ENCODE measurements at places on chromosomes 5 and 9.

DNA sequence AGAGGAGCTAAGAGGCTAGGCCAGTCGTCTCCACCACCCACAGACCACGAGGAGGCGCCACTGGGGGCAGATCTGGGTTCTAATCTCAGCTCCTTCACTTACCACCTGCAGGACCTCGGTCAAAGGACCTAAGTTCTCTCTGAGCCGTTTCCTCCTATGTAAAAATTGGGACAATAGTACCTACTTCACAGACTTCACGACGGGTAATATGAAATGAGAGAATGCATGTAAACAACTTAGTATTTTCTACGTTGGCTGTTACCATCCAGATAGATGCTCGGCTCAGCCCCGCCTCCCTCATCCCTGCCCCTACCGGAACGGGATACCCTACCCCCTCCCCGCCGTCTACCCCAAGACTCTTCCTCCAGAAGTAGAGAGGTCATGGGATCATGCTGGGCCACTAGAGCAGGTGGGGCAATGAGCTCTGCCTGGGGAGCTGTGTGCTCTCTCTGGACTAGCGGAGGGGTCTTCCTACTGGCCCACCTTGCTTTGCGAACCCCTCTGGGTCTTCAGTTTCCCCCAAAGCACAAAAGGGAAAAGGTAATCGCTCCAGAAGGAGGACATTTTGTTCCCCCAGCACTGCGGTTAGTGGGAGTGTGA, 541 bp downstream of the GNPDA1 start:
- DNase-seq, result no peak

- no peak for DNase-seq
Measured at GRCh38 chr5:113675166-113675565, 161.7 kb downstream of the YTHDC2 start.

DNA sequence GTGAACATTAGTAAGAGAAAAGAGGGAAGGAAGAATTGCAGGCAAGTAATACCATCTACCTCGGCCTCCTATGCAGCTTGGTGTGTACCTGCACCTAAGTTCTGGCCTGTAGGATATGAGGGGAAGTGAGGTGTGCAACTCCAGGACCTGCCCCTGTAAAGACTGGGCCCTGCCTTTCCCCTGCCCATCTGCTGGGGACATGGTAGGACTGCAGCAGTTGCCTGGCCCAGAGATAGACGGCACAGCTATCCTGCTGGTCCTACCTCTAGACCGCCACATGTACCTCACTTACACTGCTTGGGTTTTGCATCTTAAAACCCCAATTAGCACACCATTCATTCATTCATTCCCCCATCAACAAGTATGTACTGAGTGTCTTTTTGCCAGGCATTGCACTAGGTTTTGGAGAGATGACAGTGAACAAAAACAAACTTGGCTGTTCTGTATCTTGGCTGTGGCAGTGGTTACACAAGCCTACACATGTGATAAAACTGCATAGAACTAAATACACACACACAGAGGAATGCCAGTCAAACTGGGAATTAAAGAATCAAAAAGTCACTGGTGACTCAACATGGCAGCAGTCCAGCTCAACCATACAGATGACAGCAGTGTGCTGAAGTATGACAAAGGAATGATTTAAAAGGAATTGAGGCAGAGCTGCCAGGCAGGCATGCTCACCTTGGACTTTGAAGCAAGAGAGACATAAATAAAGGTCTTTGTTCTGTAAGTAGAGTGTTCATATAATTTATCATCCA, 23.3 kb upstream of the MGAT1 start:
- DNase-seq, result peak; percentile 73

DNA sequence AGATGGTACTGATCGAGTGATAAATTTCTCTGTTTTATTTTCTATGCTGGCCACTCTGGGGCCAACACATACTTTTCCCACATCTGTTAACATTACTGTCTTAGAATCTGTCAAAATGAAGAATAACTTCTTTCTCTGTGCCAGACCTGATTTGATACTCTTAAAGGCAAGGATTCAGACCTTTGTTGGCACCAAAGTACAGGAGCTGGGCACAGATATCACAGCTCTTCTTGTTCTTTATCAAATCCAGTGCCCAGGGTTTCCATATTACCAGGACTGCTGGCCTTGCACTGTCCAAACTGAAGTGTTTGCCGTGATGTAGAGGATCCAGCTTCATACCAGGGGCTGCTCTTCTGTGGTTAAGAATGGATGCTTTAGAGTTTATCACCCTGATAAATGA, 20.9 kb downstream of the ZNF474 start:
- peak; percentile 59 for DNase-seq

DNA sequence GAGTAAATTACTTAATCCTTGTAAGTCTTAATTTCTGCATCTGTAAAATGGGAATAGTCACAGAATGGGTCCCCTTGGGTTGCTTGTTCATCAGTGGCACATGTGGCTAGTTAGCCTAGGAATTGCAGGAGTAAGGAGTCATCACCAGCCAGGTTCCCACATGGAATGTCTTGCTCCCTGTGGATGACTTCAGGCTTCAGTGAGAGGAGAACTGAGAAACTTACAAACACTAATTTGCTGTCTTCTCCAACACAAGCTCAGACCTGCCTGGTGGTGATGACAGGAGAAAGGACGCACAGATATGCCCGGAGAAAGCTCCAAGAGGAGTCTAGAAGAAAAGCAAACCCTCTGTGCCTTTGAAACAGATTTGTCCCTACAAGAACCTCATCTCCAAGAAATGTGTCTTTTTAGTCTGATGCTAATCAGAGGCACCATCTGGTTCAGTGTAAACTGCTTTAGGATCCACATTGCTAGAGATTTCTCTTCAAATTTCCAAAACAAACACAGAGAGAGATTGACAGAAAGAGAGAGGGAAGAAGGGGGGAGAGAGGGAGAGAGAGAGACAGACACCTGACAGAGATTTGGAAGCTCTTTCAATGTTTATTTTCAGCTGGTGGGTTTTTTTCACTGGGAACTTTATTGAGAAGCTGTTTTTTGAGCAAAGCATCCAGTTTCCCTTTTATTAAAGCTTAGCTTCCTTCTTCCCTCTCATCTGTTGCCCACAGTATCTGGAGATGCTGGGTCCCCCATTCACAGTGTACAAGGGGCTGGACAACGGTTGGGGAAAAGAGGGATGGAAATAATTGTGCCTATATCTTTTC, 128.3 kb downstream of the DOCK2 start:
- DNase-seq, result peak; percentile 74

DNA sequence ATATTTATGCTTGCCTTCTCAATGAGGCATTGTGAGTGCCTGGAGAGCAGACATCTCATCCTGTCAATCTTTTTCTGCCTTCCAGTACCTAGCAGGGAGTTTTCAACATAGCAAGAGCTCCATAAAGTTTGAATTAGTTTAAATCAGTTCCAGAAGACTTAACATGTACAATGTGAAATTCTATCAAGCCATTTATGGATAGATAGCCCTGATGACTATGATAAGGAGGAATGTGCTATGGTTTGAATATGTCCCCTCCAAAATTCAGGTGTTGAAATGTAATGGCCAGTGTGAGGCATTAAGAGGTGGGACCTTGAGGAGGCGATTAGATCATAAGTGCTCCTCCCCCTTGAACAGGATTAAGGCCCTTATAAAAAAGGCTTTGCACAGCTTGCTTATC, 306.9 kb upstream of the SMARCA2 start:
- DNase-seq, result no peak

DNA sequence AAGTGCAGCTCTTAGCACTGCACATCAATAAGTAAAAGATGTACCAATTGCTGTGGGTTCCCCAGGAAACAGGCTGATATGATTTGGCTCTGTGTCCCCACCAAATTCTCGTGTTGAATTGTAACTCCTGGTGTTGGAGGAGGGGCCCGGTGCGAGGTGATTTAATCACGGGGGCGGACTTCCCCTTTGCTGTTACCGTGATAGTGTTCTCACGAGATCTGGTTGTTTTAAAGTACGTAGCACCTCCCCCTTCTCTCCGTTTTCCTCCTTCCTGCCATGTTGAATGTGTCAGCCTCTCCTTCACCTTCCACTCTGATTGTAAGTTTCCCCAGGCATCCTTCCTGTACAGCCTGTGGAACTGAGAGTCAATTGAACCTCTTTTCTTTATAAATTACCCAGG, 93.2 kb upstream of the ACTBL2 start:
- DNase-seq, result no peak

DNA sequence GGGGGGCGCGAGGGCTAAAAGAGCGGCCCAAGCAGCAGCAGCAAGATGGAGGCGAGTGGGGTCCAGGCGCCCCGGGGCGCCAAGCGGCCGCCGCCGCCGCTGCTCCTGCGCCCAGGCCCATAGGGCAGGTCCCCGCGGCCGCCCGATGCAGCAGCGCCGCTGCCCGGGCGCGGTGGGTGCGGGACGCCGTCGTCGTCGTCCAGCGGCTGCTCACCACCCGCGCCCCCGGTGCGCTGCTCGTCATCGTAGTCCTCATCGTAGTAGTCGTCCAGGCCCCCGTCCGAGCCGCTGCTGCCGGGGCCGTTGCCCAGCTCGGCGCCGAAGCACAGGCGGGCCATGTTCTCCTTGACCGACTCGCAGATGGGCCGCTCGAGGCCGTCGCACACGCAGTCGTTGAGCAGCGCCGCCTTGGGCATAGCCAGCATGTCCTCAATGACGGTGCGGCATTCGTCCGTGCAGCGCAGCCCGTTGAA, 1.5 kb downstream of the GAS1 start:
- DNase-seq, result peak; percentile 48

GRCh38 chr9:127875306-127875966, 2.0 kb downstream of the AK1 start:
- peak; percentile 61 for DNase-seq

DNA sequence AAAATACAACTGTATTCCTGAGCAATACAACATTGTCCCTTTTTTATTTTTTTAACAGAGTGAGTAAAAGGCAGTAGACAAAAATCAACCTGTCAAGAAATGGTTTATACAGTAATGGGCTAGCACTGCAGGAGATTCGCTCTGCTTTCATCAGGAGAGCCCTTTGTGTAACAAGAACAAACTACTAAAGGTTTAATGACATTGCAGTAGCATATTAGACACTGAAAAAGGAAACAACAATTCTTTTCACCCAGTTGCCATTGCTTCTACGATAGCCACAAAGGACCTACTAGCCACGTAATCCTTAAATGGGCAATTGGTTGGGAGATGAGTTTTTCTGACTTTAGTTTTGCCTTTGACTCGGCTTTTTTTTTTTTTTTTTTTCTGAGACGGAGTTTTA, 319.8 kb upstream of the TRPM3 start:
- no peak for DNase-seq

DNA sequence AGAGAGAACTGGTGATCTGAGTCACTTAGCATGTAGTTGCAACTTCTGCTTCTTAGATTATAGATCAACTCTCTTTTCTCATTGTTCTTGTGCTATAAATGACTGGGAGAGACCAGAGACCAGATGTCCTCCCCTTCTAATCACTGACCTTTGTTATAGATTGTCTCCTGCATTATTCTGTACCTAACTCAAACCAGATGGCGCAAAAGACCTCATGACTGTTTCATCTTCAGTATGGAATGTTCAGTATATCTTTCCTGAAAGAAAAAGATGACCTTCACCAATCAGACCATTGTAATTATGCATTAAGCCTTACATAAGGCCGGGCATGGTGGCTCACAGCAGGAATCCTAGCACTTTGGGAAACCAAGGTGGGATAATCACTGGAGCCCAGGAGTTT, 30.5 kb upstream of the ADAM19 start:
- peak; percentile 46 for DNase-seq

GRCh38 chr5:173622183-173623047, 6.0 kb upstream of the BOD1 start:
- no peak for DNase-seq

GRCh38 chr5:66680221-66680620, 84.0 kb downstream of the MAST4 start:
- DNase-seq, result no peak

DNA sequence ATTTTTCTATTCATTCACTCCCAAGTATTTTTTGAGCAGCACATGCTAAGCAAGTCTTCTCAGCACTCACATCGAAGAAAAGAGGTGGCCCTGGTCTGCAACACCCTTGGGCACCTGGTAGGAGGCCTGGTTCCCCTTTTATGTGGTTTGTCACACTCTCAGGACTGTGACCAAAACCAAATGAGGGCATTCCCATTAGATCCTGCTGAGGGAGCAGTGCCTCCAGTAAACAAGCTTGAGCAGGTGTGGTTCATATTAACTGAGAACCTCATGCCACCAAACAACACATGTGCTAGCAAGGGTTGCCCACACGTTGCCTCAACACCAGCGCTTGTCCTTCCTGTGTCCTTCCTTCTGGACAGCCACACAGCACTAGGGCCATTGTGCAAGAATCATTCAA, 26.9 kb upstream of the SYK start:
- DNase-seq, result no peak

- no peak for DNase-seq
Measured at GRCh38 chr9:125646217-125646616, 60.8 kb downstream of the MAPKAP1 start.

- peak; percentile 82 for DNase-seq
Measured at GRCh38 chr9:69122549-69123141, 51.4 kb upstream of the TJP2 start.

DNA sequence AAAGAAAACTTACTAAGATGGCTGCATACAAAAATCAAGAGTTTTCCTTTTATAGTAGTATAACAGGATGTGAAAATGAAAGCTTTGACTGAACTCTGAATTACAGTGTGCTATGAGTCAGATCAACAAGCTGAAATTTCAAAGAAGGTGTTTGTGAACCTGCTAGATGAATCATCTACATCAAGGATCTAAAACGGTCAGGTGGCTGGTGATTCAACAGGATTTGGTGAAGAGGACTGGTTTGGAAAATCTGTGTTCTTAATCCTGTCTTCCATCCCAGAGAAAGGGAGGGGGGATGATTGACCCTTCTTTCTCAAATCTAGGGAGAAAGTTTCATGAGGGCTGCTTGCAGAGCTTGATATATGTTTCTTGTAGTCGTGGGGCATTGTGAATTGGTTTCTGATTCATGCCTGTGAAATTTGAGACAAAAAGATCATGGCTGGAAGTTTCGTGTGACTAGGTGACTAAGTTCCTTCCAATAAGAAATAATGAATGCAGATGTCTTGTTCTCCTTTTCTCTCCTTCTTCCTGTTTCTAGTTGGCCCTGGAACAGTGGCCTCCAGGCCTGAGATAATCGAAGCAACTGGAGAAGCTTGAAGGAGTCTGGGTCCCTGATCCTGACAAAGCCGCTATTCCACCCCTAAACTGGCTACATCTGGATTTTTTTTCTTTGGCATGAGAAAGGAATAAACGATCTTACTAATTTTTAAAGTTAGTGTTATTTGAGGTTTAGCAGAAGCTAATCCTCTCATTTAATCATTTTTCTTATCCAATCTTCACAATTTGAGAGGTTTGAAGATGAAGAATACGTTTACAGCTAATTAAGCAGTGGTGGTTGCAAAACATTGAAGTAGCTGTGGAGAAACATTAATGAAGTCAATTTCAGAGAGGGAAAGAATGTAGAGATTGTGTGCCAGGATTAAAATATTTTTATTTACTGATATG, 67.2 kb downstream of the MRPS30 start:
- peak; percentile 31 for DNase-seq
